Bronchus fibroblast of lung (primary cell): ENCODE measurements at places on chromosomes 2 and 18. TPM values are rescaled to one million over a fixed set of nuclear protein-coding genes. Genes with fewer than 3 reads are reported as not detected.

The ACVR1C gene
- total RNA-seq = not detected in 2 replicates

The LYPD1 gene
- 0.34 and 1.2 TPM in 2 replicates for total RNA-seq

The TMEM169 gene
- total RNA-seq = 0.45 and 1.0 TPM in 2 replicates

The ASXL2 gene
- 5.1 and 6.1 TPM in 2 replicates for total RNA-seq

The MEIS1 gene
- total RNA-seq = 40.2 and 44.3 TPM in 2 replicates

The CD28 gene
- total RNA-seq = not detected in 2 replicates

The IL1RL1 gene
- total RNA-seq = 0.17 and 0.89 TPM in 2 replicates

The HOXD9 gene
- not detected in 2 replicates for total RNA-seq

The MPPE1 gene
- 13.1 and 14.6 TPM in 2 replicates for total RNA-seq
